Sciatic nerve (tissue), 2 donors: ENCODE measurements at places on chromosomes 4 and X. TPM values are rescaled to one million over a fixed set of nuclear protein-coding genes. Genes with fewer than 3 reads are reported as not detected.
A peak's percentile ranks its signal among the peaks of the same experiment; 100 is the strongest.

Gene CYTL1
- total RNA-seq: 8.3 TPM

Gene MAGEA4
- not detected for total RNA-seq

Gene MAGEB17
- not detected for total RNA-seq

Gene IBSP
- total RNA-seq: not detected

DNA sequence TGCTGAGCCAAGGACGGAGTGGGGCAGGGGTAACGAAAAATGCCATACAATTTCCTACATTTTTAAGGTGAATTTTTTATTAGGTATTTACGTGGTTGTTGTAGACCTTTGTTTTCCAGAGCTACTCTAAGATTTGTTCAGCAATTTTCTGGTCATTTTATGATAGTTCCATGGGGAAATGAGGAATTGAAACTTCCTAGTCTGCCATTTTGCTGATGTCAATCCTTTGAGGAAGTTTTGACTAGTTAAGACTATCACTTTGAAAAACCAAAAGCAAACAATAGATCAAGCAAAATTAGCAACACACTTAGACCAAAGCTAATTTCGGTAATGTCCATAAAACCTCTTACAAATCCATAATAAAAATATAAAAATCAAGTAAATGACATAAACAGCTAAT, 7.0 kb upstream of the TLR3 start:
- no peak for DNase-seq

DNA sequence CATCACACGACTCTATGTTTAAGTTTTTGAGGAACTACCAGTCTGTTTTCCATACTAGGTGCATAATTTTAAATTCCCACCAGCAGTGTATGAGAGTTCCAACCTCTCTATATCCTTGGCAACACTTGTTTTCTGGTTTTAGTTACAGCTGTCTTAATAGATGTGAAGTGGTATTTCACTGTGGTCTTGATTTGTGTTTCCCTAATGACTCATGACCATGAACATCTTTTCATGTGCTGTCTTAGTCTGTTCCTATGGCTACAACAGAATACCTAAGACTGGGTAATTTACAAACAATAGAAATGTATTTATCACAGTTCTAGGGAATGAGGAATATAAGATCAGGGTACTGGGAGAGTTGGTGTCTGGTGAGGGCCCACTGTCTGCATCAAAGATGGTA, 51.5 kb upstream of the GPR78 start:
- DNase-seq: no peak

DNA sequence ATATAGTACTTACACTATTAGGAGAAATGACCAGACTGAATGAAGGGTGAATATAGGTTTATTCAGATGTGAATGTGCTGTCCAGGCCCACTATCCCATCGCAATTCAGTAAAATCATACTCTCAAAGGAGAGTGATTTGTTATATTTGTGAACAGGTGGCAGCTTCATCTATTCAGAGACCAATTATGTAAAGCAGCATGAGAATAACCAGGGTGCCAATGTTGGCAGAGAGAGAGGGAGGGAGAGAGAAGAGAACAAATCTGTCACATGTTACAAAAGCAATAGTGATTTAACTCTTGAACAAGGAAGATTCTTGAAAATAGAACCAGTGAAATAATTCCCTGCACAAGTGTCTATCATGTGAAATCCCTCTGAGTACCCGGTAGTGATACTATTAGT, 38.9 kb upstream of the TLL1 start:
- DNase-seq: no peak

DNA sequence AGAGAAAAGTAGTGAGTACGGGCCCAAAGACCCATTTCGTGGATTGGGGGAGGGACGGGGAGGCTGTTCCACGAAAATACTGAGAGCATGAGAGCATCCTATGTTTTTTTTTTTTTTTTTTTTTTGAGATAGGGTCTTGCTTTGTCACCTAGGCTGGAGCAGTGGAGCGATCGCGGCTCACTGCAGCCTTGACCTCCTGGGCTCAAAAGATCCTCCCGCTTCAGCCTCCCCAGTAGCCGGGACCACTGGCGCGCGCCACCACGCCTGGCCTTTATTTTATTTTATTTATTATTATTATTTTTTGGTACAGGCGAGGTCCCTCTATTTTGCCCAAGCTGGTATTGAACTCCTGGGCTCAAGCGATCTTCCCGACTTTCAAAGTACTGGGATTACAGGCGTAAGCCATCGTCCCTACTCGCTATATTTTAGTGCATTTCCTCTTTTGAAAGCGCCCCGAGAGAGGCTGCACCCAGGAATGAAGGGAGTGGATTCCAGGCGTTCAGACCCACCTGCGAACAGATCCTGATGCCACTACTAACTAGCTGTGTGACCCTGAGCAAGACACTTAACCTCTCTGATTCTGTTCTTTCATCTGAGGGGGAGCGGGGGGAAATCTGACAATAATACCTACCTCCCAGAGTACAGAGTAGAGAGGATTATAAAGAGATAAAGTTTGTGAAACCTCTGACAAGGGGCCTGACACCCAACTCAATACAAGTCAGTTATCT, 5.4 kb upstream of the MSX1 start:
- no peak for DNase-seq

- no peak for DNase-seq
These were observed 670 bp downstream of the PAPSS1 start for GRCh38 chr4:107719207-107719921.

DNA sequence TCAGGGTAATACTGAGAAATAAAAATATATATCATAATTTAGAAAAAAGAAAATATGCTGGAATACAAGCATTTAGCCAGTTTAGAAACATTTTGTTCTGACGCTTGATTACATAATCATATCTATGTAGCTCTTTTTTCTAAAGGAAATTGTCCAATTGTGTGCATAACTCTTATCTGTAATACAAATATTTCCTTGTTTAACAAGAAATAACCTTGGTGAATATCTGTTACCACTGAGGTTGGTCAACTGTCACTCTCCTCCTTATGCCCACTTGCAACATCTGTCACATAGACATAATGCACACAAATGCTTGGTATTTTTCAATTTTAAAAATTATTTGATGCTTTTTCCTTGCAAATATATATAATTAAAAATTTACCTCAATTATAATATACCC, 609.7 kb downstream of the TLL1 start:
- DNase-seq: no peak

GRCh38 chr4:163107754-163108153, 58.9 kb downstream of the NAF1 start:
- no peak for DNase-seq

DNA sequence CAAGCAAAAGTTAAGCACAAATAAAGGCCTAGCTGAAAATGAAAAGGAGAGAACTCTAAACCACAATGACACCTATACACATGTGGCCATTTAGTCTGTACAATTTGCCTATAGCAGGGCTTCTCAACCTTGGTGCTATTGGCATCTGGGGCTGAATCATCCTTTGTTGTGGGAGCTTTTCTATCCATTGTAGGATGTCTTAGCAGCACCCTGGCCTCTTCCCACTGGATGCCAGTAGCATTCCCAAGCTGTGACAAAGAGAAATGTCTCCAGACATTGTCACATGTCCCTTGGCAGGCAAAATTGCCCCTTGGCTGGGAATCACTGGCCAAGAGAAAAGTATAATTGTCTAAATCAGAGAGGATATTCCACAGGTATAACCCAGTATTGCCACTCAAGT, 13.5 kb upstream of the PRPS2 start:
- no peak for DNase-seq

DNA sequence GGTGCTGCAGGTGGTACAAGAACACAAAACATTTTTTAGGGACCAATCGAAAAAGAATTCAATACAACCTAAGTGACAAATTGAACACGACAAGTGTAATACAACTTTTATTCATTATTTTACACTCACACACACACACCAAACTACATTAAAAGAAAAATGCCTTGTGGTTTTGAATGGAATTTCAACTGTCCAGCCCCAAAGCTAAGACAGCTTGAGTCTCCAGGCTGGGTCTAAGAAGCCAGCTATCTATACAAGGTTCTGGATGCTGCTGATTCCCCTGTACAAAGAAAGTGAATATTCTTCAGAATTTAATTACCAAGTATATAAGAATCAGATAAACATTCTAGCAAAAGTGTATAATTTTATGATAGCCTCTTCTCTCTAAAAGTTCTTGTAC, 118.2 kb downstream of the PPP3CA start:
- DNase-seq: no peak

- DNase-seq: no peak
These were observed 135.4 kb downstream of the ASMT start for GRCh38 chrX:1750267-1750666.

DNA sequence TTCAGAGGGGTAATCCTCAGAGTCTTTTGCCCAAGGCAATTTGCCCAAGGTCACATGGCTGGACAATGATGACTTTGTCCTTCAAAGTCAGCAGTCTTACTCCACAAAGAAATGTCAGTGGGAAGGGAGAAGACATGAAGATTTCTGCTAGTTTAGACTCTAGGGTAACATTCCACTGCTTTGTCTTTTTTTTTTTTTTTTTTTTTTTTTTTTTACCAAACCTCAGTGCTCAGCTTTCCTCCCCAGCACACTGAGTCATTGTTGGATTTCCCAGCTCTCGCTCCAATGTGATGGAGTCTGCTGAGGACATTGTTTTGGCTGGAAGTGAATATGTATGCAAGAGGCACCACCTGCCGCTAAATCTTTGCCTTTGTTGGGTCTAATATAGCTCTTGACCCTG, 7.2 kb upstream of the C1QTNF7 start:
- DNase-seq: no peak

DNA sequence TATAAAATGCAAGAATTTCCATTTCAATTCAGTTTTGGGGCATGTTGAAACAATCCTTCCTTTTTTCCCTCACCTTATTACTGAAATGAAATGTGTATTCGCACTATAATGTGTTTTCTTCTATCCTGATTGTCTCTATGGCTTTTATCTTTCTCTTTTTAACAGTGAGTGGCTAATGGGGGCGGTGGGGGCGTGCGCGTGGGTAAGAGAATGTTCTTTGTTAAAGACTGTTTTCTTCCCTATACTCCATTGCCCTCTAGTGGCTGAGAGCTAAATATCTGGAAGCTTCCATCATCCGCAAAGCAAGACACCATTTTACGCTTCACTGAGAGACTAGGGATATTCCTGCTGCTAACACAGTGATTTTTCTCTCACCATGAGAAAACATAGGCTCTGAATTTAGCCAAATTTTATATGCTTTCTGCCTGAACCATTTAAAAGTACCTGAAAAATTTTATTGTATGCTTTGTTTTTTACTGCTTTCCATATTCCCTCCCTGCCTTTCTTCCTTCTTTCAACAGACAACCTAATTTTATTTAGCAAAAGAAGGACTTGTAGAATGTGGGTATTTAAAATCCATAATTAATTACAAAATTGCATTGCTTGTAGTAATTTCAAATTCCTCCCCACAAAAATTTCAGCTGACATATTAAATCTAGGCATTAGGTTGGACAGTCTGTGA, 194.0 kb downstream of the GASK1B start:
- peak; percentile 69 for DNase-seq

DNA sequence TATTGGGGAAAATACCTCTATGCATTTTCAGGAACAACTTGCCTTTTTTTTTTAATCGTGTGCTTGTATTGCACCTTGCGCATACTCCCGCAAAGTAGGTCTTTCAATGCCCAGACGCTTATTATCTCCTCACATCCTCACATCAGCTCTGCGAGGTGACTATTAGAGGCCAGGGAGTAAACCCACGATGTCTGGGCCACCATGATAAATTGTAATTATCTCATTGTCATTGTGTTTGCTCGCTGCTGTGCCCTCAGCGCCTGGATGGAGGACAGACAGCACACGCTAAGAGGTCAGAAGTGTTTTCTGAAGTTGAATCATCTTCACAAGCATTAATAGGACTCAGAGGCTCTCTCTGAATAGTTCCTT, 1.0 kb upstream of the RELL1 start:
- no peak for DNase-seq

DNA sequence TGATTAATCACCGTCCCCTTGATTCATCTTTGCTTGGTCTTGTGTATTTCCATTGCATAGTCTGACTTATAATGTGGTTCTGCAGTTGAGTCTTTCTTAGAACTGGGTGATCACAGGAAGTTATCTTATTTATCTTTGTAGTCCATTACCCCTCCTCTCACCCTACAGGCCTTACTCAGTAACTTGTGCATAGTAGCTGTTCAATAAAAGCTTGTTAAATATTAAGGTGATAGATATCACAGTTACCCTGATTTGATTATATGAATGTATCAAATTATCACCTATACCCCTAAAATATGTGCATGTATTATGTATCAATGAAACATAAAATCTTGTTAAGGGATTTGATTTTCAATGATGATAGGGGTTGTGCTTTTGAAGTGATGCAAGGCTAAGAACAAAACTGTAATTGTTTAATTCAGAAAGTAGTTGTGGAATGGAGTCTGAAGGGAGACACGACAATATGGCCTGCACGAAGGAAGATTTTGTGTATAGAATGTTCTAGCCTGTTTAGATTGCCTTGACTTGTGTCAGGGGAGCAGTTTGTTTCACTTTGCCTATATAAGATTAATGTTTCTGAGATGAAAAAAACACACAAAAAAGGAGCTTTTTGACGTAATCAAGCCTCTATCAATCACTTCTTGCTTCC, 132.4 kb upstream of the LIMCH1 start:
- DNase-seq: no peak

GRCh38 chrX:112645774-112646173, 34.0 kb downstream of the LHFPL1 start:
- no peak for DNase-seq

GRCh38 chrX:13007519-13008188, 32.7 kb downstream of the TMSB4X start:
- no peak for DNase-seq

DNA sequence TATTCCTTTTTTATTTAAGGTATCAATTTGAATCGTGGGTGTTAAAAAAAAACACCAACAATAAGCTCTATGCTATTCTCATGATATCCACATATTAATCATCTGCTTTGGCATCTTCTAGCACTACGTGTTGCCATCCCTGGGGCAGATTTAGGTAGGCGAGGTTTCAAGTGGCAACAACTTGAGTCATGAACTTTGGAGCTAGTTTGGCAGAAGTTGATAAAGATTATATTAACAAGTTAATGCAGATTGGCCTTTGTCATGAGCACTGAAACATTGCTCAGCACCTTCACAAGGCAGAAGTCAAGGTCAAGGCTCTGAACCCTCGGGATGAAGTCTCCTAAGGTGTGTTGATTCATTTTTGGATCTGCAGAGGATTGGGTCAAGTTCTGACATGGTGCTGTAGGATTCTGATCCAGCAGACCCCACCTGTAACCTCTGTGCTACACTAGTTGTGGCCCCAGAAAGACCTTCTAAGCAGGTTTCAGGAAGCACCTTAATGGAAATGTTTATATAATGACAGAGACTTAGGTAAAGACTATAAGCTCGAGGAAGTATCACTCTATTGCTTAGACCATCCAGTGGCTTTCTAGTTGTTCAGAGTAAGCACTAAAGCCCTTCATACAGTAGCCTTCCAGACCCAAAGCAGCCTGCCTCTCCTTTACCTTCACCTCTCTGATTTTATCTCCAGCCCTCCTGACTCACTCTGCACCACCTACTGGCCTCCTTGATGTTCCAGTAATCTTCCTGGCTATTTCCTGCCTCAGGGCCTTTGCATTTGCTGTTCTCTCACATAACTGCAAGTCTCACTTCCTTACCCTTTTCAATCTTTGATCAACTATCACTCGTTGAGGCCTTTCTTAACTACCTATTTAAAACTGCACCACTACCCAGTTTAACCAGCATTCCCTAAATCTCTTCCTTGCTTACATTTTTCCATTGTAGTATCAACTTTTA, 117.0 kb upstream of the SLC4A4 start:
- DNase-seq: no peak

GRCh38 chr4:138405934-138406567, 163.9 kb upstream of the SLC7A11 start:
- no peak for DNase-seq

- no peak for DNase-seq
These were observed 225.0 kb upstream of the PUDP start for GRCh38 chrX:7372825-7373525.

GRCh38 chrX:73847100-73847499, 284.1 kb downstream of the CHIC1 start:
- DNase-seq: no peak
